ENCODE measurements at places on chromosomes 5 and 9. TPM values are rescaled to one million over a fixed set of nuclear protein-coding genes. Genes with fewer than 3 reads are reported as not detected.

The ABCA1 gene
- total RNA-seq: 1.2 TPM

GRCh38 chr5:173234129-173234790 lies 746 bp downstream of the NKX2-5 start:
- H3K4me3 ChIP-seq: no peak overlapping the region
- no peak overlapping the region for H3K27ac ChIP-seq
- peaks cover 75% of the 10 kb centered on the region for H3K27me3 ChIP-seq
- H3K4me1 ChIP-seq: peaks cover 29% of the 10 kb centered on the region
- H3K36me3 ChIP-seq: no peaks in the 10 kb centered on the region

GRCh38 chr5:136199408-136199807 lies 6.4 kb upstream of the SMIM32 start:
- no peak for DNase-seq
- no peaks in the 10 kb centered on the region for H3K27me3 ChIP-seq
- no peak overlapping the region for H3K4me3 ChIP-seq
- no peaks in the 10 kb centered on the region for H3K4me1 ChIP-seq
- no peak overlapping the region for H3K27ac ChIP-seq
- no peaks in the 10 kb centered on the region for H3K36me3 ChIP-seq

GRCh38 chr5:77087484-77088261 lies 588 bp upstream of the ZBED3 start:
- H3K27me3 ChIP-seq: no peaks in the 10 kb centered on the region
- peak overlapping the region; percentile 54 for H3K4me3 ChIP-seq
- no peak overlapping the region for H3K27ac ChIP-seq

The ANKRD31 gene
- 0.73 TPM for total RNA-seq

GRCh38 chr5:2524620-2525019 lies 226.9 kb downstream of the IRX2 start:
- no peak for DNase-seq
- H3K36me3 ChIP-seq: no peaks in the 10 kb centered on the region
- H3K27ac ChIP-seq: no peak overlapping the region
- no peaks in the 10 kb centered on the region for H3K4me1 ChIP-seq

- no peaks in the 10 kb centered on the region for H3K4me1 ChIP-seq
- DNase-seq: no peak
- no peak overlapping the region for H3K4me3 ChIP-seq
- no peak overlapping the region for H3K27ac ChIP-seq
- H3K27me3 ChIP-seq: no peaks in the 10 kb centered on the region
Measured at GRCh38 chr5:57067597-57067924, 106.3 kb upstream of the GPBP1 start.

DNA sequence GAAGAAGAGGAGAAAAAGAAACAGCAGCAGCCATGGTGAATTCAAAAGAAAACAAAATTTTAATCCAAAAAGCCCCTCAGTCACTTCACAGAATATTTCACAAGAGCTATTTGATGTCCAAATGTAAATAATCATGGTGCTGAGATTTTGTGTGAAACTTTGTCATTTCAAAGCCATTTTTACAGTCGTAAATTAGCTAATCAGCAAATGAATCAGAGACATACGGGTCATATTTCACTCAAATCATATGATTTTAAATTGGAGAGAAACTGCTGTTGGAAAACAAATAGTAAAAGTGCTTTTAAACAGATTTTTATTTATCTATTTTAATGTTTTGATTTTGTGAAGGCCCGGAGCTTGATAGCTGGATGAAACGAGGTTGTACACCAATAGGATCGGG lies 101.4 kb upstream of the SMIM23 start:
- H3K36me3 ChIP-seq: no peaks in the 10 kb centered on the region
- no peak overlapping the region for H3K27ac ChIP-seq
- H3K4me3 ChIP-seq: no peak overlapping the region
- no peaks in the 10 kb centered on the region for H3K27me3 ChIP-seq

GRCh38 chr9:74496819-74497747 lies at the start of gene RORB:
Gene RORB, plus strand, starts transcription at chr9:74497335. Its CDS starts 642 bp downstream, at chr9:74497977.
- peaks cover 11% of the 10 kb centered on the region for H3K4me1 ChIP-seq
- peaks cover 23% of the 10 kb centered on the region for H3K27me3 ChIP-seq
- peak within 1 kb of the TSS; percentile 23 for H3K4me3 ChIP-seq
- DNase-seq: peak; percentile 22
- H3K27ac ChIP-seq: no peak within 1 kb of the TSS
- H3K36me3 ChIP-seq: no peaks in the 10 kb centered on the region

GRCh38 chr9:129175825-129176633 lies 2.0 kb downstream of the IER5L start:
- H3K27ac ChIP-seq: peak overlapping the region; percentile 12
- H3K4me1 ChIP-seq: peaks cover 28% of the 10 kb centered on the region
- H3K4me3 ChIP-seq: peak overlapping the region; percentile 38
- no peaks in the 10 kb centered on the region for H3K36me3 ChIP-seq
- peaks cover 3% of the 10 kb centered on the region for H3K27me3 ChIP-seq
- DNase-seq: peak; percentile 53

DNA sequence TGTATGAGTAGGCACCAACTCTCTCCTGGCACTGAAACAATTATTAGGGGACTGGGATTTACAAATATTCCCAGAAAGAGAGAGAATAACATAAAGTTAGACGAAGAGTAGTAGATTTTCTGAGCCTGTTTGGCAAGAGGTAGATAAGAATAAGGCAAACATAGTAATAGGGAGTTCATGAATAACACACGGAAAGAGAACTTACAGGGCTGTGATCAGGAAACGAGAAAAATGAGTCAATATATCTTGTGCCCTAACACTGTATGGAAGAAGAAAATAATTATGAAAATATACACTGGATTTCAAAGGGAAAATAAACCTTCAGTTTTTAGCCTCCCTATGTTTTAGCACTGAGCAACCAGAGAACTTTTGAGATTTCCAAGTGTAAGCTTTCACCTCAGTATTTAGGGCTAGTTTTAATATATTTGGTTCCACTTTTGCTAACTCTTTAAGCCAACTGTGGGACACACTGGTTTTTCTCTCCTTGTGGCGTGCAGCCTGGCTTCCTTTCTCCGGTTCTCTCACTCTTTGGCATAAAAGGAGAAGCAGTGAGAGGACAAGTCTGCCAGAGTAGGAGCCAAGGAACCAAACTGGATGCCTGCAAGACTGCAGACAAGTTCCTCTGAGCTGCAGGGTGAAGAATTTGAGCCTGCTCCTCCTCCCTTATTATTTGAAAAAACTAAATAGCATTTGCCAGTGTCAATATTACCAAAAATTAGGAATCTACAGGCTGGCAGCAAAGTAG lies 6.6 kb upstream of the KCNN2 start:
- DNase-seq: no peak
- H3K27ac ChIP-seq: no peak overlapping the region
- H3K4me1 ChIP-seq: no peaks in the 10 kb centered on the region
- H3K36me3 ChIP-seq: no peaks in the 10 kb centered on the region
